ENCODE measurements at places on chromosomes 12 and 14.

- DNase-seq: no peak
Measured at GRCh38 chr12:31861360-31861759, 97.9 kb upstream of the RESF1 start.

DNA sequence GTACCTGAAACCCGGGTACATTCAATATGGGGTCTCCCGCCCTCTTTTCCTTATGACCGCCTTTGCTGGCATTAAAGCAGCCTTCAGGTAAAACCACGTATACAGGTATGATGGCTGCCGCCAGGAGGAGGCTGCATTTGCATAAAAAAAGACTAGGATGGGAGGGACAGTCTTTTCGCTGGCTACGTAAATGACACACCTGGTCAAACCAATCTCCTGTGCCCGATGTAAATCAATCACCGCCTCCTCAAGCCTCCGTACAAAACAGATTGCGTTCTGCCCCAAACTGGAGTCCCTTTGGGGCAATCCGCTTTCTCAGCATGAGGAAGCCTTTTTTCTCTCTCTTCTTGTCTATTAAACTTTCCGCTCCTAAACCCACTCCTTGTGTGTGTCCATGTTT lies 8.1 kb upstream of the ALDH1L2 start:
- DNase-seq: no peak

- no peak for DNase-seq
Measured at GRCh38 chr14:93901813-93902212, 25.3 kb upstream of the FAM181A start.

GRCh38 chr12:18479256-18479655 lies 217.9 kb downstream of the PIK3C2G start:
- no peak for DNase-seq

- no peak for DNase-seq
Measured at GRCh38 chr14:90674716-90675115, 141.5 kb downstream of the TTC7B start.

DNA sequence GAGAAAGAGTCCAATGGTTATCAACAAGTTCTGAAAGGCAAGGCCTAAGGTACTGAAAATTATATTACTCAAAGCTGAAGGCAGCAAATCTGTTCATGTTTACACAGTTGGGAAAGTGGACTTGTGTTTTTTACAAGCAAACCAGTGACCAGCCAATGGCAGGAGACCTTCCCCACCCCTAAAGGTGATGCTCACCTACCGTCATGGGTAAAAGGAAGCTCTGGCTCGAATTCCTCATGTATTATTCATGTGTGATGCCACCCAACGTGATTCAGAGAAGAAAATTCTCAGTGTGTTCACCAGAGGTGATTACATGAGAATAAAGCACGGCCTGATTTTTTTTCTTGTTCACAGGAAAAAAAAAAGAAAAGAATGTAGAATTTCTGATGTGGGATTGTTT lies 1161.2 kb upstream of the SEL1L start:
- no peak for DNase-seq

DNA sequence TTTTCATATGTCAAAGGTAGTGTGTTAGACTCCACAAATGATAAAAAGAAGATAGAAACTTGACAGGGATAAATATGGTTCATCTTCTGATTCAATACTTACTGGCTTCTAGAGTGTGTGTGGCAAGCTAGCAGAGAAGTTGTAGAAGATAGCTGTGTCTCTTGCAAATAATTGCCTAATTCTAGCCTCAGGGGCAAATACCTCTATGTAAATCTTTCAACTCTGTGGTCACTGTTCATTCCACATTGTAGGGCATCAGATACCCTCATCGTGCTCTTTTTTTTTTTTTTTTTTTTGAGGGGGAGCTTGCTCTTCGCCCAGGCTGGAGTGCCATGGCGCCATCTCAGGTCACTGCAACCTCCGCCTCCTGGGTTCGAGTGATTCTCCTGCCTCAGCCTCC lies 1.7 kb downstream of the OLR1 start:
- DNase-seq: no peak

DNA sequence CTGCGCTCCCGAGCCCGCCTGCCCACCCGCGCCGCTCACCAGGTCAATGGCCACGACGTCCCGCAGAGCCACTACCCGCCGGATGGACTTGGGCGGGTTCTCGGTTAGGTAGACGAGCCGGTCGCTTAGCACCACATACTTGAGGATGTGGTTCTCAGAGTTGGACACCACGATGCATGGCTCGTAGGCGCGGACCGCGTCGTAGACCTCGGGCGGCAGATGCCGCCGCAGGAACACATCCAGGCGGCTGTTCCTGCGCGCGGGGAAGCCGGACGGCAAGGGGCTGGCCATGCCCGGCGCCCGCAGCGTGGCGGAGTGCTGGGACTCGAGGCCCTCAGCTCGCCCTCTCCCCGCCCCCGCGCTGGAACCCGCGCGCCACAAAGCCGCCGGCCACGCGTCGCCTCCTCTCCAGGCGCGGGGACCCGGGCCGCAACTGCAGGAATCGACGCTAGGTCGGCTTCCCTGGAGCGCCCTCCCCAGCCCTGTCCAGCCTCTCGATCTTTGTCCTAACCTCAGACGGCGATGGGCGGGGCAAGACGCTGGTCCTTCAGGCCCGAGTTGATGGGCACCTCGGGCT lies at the start of gene C12orf56:
Gene C12orf56 (minus strand): TSS at position 484 of the 577 bp plus-strand sequence. CDS start 193 bp downstream, at position 291.
- DNase-seq: no peak

- no peak for DNase-seq
Measured at GRCh38 chr12:44544018-44544417, 332.1 kb downstream of the NELL2 start.

- DNase-seq: no peak
Measured at GRCh38 chr12:43320281-43320680, 231.7 kb downstream of the ADAMTS20 start.

Measured in stimulated activated CD4-positive, alpha-beta T cell treated with anti-CD3 and anti-CD28 coated beads, Interleukin-15, amount 100 ng/mL, for 1 hour (primary cell).